Forelimb muscle (tissue), 1 donor: ENCODE measurements at places on chromosomes 7 and 10. TPM values are rescaled to one million over a fixed set of nuclear protein-coding genes. Genes with fewer than 3 reads are reported as not detected.

Gene TAS2R5
- polyA plus RNA-seq: 2.4 TPM

DNA sequence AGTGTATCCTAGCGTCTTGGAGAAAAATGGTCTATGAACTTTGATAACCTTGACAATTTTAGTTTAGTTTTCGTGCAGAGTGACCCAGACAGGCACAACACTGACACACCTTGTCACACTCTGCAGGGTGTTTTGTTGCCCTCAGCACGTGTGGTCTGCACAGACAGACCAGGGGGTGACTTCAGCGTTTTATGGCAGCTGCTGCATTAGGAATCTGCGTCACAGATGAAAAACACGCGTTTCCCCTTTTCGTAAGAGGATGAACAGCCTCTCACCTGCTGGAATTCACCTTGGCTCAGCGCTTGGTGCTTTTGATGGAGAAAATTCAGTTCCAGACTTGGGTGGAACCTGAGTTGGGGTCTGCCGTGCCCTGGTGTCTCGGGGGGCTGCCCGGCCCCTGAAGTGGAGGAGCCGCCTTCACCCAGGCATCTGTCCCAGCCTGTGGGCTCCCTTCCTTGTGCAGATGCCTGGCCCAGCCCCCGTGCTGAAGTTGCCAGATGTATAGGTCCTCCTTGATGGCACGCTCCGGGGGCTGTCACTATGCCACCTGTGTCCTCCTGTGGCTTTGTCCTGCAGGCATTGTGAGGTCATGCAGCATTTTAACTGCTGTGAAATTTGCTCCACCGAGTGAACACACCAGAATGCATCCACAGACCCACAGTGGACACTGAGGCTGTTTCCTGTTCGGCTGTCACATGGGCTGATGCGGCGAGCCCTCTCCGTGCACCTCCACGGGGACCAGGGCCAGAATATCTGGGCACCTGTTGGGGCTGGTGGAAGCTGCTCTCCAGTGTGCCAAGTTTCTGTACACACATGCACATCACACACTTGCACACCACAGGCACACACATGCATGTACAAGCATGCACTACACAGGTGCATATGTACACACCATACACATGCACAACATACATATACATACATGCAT is 18.3 kb downstream of the INPP5A start:
- DNase-seq: no peak

DNA sequence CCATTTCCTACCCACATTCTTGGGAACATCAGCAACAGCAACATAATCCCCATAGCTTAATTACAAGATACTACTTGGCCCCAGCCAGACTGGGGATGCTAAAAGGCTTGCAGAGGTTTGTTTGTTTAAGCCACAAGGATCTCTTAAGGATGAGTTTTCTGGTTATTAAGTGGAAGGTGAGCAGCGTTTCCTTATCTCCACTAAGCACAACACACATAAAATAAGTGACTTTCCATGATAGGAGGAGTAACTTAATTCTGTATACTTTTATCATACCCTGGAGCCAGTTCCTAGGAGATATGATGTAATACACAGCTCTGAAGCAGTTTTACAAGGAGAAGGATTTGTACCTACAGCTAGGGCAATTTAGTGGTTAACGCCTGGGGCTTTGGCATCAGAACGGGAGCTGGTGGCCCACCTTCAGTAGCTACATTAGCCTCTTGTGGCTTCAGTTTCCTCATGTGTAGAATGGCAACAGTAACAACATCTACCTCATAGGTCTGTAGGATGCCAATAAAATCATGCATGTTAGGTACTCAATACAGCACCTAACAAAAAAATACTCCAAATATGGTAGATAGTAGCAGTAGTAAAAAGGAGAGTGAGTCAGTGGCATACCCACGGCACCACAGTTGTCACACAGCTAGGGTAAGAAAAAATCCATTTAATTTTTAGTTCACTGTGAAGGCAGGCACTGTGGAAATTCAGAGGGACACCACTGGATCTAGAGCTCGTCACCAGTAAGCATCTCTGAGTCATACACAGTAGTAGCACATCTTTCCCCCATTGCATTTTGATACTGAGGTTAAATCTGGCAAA is 55.2 kb downstream of the DOCK4 start:
- DNase-seq: no peak

Gene NUTM2E
- polyA plus RNA-seq: 0.59 TPM

GRCh38 chr7:37377231-37377630 is 71.4 kb downstream of the ELMO1 start:
- DNase-seq: no peak

GRCh38 chr7:11701829-11702560 is 130.0 kb downstream of the THSD7A start:
- no peak for DNase-seq

Gene ACBD7
- polyA plus RNA-seq: 0.94 TPM

Gene TMEM178B
- 0.43 TPM for polyA plus RNA-seq

DNA sequence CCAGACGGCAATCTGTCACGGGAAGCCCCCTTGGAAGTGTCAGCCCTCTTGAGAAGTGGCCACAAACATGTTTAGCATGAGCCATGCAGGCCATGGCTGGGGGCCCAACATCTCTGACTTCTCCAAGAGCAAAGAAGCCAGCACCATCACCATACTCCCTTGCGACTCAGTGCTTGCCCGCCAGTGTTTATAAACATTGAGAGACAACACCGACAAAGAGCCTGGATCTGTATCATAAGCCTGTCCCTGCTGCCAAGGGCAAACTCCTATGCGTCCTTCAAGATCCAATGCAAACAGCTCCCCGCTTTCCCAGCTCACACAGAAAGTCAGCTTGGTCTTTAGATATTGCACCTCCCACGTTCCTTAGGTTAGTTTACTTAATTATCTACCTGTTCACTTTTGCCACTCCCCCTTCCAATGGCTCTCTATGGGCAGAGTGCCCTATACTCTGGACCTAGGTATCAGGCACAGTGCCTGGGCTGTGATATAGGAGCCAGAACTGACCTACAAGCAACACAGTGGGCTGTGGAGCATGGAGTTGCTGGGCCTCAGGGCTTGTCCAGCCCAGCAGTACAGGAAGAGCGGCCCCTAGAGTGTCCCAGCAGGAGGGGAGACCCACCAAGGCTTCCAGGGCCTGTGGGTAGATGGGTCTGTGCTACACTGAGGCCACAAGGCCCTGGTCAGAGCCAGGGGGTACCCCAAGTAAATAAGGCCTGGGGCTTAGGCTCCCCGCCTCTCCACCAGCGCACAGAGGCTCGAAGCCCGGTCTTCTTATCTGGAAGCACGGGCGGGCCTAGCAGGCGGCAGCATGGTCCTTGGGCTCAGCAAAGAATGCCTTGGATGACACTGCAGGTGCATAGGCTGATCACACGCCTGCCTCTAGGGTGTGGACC is 37.7 kb downstream of the CAMK2B start:
- no peak for DNase-seq

Gene GSTK1
- polyA plus RNA-seq: 85.2 TPM

DNA sequence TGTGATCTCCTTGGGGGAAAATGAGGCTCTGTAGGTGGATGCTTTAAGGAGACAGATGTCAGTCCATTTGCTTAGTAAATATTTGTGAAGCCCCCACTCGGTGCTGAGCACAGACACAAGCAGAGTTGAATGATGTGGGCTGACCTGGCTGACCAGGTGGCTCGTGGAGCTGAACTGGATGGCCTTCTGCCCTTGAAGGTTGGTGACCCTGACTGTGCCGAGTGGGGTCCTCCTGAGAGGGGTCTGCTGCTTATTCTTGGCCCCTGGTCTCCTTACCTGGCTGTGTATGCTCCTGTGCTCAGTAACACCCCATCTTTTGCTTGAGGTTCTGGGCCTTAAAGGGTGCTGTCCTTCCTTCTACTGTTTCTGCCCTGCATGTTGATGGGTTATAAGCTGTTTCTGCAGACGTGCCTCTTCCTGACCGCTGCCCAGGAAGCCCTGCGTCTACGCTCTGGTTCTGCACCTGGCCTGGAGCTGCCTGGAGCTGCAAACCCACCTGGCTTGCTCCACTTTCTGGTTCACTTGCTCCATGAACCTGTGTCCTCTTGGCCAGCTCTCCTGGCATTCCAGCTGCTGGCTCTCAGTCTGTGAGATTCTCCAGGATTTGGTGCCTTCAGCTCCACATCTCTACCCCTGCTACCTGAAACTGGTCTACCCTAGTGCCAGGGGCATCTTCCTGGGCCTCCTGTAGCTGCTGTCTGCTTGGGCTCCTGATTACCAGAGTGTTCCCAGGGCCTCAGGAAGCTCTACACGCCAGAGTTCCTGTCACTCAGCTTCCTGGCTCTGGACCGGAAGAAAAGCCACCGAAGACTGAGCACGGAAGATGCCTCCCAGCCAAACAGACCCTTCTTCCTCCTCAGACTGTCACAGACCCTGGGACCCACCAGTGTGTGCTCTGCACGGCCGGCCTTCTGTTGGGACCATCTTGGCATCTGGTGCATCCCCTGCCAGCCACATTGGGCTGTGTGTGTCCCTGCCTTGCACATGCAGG is 76.5 kb downstream of the ADCY1 start:
- DNase-seq: no peak

Gene PSPH
- 16.9 TPM for polyA plus RNA-seq

- no peak for DNase-seq
These were observed 195.1 kb downstream of the HECW1 start for GRCh38 chr7:43307522-43307921.

Gene IKZF1
- polyA plus RNA-seq: 1.4 TPM

GRCh38 chr10:6141296-6142151 is 52.7 kb downstream of the RBM17 start:
- DNase-seq: no peak

GRCh38 chr10:64093946-64094535 is 572.8 kb downstream of the REEP3 start:
- DNase-seq: no peak

DNA sequence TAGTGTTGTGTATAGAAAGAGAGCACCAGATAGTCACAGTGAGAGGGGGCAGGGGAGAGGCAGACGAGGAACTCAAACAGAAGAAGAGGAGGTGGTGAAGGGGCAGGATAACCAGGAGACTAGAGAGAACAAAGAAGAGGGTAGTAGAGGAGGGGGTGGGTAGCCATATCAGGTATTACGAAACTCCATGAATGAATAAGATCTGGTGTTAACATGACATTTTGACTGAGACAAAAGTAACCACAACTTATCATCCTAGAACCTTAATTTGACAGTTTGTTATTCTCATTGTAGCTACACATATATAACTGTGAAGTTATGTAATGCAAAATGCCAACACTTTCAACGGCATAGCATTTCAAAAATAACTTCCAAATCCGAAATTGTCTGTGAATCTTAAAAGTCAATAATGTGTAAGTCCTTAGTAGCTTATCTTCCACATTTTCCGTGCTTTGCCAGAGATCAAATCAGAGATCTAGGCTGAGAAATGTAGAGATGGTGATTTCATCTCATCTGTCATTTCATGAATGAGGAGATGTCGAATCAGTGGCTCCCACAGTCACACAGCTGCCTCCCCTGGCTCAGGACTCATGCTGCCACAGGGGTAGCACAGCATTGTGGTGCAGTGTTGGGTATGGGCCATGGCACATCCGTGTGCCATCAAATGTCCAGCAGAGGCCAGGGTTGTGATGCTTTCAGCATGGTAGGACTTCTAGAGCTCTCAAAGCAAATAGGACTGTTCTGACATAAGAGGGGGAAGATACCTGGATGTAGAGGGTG is 202.1 kb downstream of the HECW1 start:
- DNase-seq: no peak

Gene C7orf33
- polyA plus RNA-seq: 1.1 TPM

Gene AKR1C8
- polyA plus RNA-seq: not detected

GRCh38 chr10:3172081-3172445 is 519 bp downstream of the PITRM1 start:
- DNase-seq: no peak

Gene KAZALD1
- polyA plus RNA-seq: 28.0 TPM

DNA sequence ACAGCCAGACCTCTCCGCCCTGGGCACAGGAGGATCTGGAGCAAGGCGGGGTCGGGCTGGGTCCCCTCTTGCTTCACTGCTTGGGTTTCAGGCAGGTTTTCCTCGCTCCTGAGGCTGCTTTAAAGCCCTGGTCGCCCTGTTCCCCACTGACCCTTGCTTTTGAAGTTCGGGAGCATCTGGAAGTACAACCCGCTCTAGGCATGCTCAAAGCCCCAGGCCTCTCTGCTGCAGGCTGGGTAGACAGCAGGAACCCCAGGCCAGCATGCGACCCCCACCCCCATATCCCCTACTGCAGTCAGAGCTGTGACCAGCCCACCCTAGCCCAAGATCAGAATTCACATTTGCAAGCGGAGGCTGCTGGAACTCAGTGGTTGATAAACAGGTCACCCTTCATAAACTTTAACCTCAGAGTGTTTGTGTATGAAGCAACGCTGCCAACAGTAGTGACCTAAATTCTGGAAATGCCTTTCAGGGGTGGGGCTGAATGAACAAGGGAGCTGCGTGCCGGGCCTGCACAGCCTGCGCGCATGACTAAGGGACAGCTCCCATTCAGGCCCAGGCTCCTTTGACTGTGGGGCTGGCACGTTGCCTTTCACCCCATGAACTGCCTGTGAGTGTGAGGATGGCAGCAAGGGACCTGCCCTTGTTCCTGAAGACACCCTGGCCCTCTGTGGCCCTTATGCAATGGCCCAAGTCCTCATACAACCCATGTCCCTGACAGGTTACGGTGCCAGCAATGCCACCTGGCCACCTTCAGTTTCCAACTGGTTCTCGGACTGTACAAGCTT is 52.5 kb downstream of the PROSER2 start:
- DNase-seq: no peak

DNA sequence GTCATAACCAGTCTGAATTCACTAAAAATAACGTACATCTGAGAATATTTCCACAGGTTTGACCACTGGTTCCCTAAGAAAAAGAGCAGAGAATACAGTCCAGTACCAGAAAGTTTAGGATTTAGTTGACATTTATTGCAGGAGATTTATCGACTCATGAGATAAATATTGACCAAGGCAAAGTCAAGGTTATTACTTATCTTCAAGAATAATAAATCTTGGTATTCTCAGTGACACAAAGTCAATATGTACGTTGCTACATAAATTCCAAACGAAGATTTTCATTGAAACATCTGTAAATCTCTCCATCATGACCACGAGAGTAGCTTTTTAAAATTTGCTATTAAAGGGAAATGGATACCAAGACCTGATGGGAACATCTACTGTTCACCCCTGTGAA is 39.4 kb upstream of the GRB10 start:
- DNase-seq: no peak

GRCh38 chr7:134329614-134330346 is 13.1 kb upstream of the SLC35B4 start:
- DNase-seq: no peak

DNA sequence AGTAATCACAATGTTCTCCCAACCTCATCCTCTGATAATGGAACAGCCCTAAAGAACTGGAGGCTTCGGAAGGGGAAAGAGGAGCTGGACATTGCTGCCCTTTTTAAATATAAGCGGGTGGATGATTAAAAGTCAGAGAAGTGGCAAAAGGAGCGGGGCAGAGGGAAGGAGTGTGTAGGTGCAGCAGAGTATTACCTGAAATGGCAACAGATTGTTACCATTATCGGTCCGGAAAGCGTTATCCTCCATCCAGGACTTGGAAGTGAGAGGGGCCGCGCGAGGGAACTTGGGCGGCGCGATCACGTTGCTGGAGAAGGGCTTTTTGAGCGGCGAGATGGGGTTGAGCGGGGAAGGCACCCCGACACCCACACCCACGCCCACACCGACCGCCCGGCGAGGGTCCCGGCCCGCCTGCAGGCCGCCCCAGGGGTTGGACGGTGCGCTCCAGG is 51.7 kb downstream of the CPEB3 start:
- no peak for DNase-seq
